HTR-8/SVneo (cell line): ENCODE measurements at places on chromosomes 13 and 19.

- no peak for DNase-seq
These were observed 68.2 kb downstream of the LMO7 start for GRCh38 chr13:75704194-75704926.

DNA sequence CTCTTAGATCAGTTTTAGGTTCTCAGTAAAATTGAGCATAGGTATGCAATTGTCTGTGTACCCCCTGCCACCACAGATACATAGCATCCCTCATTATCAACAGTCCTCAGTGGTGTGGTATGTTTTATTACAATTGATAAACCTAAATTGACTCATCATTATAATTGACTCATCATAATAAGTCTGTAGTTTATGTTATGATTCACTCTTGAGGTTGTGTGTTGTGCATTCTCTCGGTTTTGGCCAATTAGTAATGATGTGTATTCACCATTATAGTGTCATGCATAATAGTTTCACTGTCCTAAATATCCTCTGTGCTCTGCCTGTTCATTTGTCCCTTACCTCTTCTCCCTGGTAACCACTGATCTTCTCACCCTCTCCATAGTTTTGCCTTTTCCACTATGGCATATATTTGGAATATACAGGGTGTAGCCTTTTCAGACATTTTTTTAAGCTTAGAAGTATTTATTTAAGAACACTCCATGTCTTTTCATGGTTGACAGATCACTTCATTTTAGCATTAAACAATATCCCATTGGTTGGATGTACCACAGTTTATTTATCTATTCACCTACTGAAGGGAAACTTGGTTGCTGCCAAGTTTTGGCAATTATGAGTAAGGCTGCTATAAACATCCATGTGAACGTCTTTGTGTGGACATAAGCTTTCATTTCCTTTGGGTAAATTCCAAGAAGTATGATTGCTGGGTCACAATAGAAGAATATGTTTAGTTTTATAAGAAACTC is 1620.6 kb upstream of the MIR17HG start:
- DNase-seq: no peak

- DNase-seq: no peak
These were observed 1028.0 kb downstream of the UQCRFS1 start for GRCh38 chr19:28184997-28185396.

GRCh38 chr13:101408154-101408553 is 8.2 kb downstream of the NALCN start:
- no peak for DNase-seq

DNA sequence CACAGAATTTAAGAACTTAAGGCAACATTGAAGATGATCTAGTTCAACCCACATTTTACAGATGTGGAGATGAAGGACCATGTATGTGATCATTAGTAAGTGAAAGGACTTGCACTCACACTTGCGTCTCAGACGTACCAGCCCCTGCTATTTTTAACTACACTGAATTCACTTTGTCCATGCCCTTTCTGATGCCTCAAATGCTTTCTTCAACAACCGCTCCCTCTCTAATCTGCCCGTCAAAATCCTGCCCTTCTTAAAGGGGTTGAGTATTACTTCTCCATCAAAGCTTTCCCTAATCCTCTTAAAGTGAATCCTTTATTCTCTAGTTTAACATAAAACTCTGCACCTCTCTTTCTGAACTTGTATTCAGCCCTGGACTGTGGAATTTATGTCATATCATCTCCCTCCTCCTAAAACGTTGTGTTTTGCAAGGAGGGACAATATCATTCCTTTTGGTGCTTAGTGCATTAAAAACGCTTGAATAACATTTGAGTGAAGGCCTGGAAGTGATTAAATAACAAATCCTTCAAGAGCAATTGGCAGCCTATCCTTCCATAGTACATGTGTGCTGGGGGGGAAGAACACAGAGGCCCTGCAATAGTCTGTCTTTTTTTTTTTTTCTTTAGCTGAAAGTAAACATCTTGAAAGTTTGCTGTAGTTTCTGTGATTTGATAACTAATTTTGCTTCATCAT is 493.3 kb downstream of the LMO7 start:
- DNase-seq: no peak

GRCh38 chr19:47315125-47315821 is 5.6 kb downstream of the C5AR1 start:
- DNase-seq: peak; percentile 93

DNA sequence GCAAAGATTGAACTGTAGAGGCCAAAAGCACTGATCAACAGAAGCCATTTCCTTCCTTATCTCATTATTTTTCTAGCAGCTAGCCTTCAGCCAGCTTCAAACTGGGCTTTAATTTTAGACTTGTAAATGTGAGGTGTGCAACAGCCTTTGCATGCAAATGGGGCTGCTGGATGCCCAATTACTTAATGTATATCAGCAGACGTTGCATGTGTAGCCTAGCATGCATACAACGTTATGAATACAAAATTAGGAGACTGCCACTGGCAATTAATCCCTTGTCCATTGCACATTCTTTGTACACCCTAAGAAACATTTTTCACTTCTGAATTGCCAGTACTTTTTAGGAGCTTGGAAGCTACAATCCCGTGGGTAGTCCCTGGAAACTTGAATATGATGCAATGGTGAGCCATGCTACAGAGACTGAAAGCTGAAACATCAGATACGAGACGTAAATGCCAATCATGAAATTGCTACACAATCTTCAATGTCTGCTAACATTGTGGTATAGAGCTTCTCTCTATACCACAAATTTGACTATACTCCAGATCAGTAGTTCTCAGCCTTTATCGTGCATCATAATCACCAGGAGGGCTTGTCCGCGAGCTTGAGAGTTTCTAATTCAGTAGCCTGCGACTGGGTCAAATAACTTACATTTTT is 20.2 kb downstream of the EPSTI1 start:
- no peak for DNase-seq

GRCh38 chr13:100106005-100106404 is 17.1 kb downstream of the PCCA start:
- no peak for DNase-seq

GRCh38 chr19:55777528-55777927 is 8.6 kb downstream of the RFPL4AL1 start:
- DNase-seq: no peak

DNA sequence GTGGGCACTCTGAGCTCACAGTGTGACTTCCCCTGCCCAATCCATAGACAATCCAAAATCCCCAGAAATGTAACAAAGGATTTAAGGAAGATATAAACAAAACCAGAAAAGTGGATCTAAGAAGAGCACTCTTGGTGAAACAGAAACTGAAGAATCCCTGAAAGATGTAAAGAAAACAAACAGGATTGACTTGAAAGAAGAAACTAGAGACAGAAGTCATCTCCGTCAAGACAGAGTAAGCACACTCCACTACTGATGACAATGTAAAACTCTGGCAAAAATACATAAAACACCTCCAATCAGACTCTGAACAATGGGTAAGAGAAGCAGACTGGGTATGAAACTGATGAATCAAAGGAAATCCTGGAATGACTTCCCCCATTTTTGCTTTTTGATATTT is 13.5 kb downstream of the TUBGCP3 start:
- no peak for DNase-seq

GRCh38 chr13:72151241-72151640 is 284.2 kb upstream of the DACH1 start:
- DNase-seq: peak; percentile 31

DNA sequence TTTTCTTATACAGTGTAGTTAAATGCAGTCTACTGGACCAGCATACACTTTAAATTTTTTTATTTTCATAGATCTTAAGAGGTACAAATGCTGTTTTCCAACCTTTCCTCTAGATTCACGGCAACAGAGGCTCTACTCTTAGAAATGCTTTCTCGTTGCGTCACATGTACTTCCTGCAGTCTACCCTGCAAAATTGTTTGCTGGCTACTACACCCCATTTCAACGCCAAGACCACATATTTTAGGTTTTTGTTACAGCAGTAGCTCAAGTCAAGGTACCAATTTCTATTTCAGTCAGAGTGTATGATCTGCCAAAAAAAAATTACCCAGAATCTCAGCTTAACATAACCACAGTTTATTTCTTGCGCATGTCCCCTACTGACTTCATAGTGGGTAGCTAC is 94.1 kb downstream of the TNFSF13B start:
- no peak for DNase-seq

DNA sequence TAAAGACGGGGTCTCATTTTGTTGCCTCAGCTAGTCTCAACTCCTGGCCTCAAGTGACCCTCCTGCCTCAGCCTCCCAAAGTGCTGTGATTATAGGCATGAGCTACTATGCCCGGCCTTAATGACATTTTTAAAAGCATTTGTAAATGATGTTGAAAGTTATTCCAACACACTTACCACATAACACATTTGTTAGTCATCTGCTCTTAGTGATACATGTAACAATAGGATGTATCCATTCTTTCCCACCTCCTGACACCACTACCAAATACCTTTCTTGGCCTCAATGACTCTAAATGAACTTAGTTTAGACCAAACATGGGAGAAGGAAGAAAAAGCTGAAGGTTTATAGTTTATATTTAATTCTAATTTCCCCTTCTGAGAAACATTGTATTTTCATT is 59.8 kb upstream of the MEDAG start:
- no peak for DNase-seq

DNA sequence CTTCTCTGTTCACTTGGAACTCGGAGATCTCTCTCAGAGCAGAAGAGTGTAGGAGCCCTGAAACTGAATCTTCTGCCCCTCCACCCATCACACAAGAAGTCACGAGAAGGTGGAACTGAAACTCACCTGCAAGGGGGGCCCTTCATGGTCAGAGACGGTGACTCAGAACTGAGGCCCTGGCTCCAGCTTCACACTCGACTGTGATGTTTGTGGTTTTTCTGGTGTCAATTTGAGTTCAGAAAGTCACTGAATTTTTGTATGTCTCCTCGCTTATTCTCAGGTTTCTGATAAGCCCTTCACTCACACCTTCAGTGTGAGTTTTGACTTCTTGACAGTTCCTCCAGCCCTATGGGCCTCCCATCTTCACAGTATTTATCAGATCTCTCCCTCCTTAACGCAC is 23.1 kb downstream of the SIGLEC5 start:
- no peak for DNase-seq

DNA sequence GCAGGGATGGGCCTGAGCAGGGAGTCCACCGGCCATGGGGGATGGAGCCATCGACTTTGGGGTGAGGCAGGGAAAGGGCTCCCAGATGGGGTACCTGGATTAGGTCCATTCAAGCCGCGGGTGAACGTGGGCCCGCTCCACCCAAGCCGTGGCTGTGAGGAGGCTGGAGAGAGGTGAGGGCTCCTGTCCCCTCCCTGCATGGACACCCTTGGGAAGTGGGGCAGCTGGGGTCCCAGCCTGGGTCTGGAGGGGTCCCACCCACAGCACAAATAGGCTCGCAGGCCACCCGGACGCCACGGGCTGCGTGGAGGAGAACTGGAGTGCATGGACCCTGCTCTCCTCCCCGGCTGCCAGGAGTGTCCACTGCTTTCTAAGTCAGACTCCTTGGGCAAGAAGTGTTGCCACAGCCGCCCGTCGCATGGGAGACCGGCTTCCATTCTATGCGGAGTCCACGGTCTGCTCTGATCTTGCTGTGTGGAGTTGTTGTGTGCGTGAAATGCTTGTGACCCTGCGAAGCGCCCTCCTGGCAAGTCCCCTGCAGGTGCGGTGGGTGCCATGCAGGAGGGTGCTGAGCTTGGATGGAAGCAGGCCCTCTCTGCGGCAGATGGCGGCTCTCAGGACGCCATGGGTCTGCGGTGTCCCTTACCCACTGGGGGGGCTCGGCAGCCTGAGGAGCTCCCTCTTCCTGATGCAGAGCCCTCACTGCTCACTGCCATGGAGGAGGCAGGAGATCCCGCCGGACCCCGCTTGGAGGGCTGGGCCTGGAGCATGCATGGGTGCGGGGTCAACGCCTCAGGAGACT is 2.0 kb downstream of the DAZAP1 start:
- DNase-seq: no peak

DNA sequence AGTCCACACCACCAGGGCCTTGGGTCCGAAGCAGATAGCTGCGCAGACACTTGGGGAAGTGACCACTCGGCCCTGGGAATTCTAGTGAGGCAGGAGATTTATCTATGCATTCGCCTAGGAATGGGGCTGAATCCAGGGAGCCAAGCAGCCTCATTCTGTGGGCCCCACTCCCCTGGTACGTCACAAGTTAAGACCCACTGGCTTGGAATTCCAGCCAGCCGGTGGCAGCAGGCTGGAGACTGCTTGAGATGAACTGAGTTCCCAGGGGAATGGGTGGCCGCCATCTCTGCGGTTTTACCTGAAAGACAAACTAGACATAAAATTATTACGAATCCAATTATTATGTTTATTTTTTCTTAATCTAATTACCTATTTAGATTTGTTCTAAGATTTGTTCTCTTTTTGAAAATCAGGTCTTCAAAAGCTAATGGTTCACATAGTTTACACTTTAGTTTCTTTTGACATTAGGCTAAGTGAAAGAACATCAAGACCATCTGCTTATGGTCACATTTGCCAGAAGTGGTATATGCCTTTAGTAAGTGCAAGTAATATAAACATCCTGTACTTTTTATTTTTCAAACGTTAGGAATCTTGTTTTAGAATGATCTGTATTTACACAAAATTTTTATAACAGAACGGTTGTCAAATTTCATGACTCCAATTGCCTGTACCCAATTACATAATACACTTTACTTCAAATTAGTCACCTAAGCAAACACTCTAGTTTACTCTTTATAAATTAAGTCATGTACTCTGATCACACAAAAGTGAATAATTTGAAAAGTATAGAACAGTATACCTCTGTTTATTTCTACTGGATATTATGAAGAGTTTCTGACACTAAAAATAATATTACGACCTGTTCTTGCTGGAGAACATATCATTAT is 74.4 kb downstream of the SLITRK6 start:
- DNase-seq: no peak

DNA sequence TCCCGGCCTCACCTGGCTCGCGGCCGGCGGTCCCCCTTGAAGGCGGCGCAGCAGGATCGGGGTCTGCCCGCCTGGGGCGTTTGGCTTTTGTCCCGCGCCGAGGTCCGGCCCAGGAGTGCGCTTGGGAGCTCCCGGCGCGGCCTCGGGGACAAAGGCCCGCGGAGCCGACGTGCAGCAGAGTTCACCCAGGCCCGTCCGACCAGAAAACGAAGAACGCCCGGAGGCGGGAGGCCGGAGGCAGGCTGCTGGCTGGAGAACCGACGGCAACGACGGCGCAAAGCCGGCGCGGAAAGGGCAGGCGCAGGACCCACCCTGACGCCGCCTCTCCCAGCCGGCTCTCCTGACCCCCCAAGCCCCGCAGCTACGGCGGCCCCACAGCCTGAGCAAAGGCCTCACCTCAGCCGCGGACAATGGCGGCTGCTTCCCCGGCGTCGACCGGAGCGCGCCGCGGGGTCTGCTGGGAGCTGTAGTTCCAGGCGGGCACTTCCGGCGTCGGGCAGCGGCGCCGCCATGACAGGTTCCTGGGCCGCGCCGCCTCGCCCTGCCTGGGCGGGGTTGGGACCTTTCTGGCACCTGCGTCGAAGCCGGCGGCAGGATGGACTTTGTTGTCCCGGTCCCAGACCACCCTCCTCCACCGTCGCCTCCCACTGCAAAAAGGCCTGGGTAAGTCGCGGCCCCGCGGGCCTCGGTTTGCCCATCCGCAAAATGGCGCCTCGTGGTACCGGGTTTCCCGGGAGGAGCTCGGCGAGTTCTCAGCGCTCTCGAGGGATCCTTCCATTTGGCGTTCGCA is at the start of gene ZNF606:
Gene ZNF606, minus strand, starts transcription at position 437 of the 790 bp plus-strand sequence. CDS start 1,501 bp downstream, outside the sequence.
- peak; percentile 89 for DNase-seq

- no peak for DNase-seq
These were observed 7.6 kb downstream of the SSC5D start for GRCh38 chr19:55495646-55496349.

GRCh38 chr13:104648291-104648690 is 1582.1 kb upstream of the SLC10A2 start:
- no peak for DNase-seq

- no peak for DNase-seq
These were observed 41.2 kb downstream of the MIPEP start for GRCh38 chr13:23848019-23848418.
